Cardiac atrium fibroblast (primary cell): ENCODE measurements at places on chromosomes 7 and 10. TPM values are rescaled to one million over a fixed set of nuclear protein-coding genes. Genes with fewer than 3 reads are reported as not detected.

ABCC2 gene
- total RNA-seq = 0.32 and 0.54 TPM in 2 replicates

PNLIPRP1 gene
- total RNA-seq = not detected in 2 replicates

PNLIPRP3 gene
- not detected in 2 replicates for total RNA-seq

SEMA3D gene
- 0.49 and 1.3 TPM in 2 replicates for total RNA-seq

PLCE1 gene
- 3.2 and 4.3 TPM in 2 replicates for total RNA-seq

TNS3 gene
- 21.1 and 91.0 TPM in 2 replicates for total RNA-seq

MYL10 gene
- total RNA-seq = not detected in 2 replicates

ACTR3C gene
- not detected in 2 replicates for total RNA-seq

GNGT1 gene
- not detected in 2 replicates for total RNA-seq

MBL2 gene
- not detected in 2 replicates for total RNA-seq
